CD4-positive, alpha-beta memory T cell (primary cell): ENCODE measurements at places on chromosomes 5 and 9. TPM values are rescaled to one million over a fixed set of nuclear protein-coding genes. Genes with fewer than 3 reads are reported as not detected.

LCN12 gene
- polyA plus RNA-seq = not detected

AOPEP gene
- 3.6 TPM for polyA plus RNA-seq

FUT7 gene
- polyA plus RNA-seq = 22.6 TPM

DNA sequence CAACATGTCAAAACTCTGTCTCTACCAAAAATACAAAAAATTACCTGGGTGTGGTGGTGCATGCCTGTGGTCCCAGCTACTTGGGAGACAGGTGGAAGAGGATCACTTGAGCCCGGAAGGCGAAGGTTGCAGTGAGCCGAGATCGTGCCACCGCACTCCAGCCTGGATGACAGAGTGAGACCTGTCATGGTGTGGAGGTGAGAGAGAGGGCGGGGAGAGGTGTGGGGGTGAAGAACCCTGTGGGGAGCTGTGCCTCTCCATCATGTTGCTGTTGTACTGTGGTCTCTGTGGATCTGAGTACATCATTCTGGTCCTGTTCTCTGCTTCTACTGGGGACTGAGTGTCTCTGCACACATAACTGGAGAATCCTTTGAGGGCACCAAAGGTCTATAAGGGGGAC lies 11.3 kb upstream of the SLC34A1 start:
- DNase-seq = no peak

DNA sequence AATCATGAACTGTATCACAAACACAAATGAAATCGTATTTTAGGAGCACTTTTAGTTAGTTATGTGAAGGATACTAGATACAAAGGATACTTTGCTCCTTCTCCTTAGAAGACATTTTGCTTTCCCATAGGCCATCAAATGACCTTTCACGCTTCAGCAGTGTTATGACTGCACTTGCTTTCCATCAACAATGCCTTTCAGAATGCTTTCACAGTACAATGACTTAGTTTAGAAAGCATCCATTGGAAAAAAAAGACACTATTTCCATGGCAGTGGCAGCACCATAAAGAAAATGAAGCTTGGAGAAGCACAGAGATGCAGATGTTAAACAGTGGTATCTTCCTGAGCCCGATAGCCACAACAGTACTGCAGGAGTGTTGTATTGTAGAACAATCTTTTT lies 203.9 kb downstream of the PCSK1 start:
- DNase-seq = no peak

DNA sequence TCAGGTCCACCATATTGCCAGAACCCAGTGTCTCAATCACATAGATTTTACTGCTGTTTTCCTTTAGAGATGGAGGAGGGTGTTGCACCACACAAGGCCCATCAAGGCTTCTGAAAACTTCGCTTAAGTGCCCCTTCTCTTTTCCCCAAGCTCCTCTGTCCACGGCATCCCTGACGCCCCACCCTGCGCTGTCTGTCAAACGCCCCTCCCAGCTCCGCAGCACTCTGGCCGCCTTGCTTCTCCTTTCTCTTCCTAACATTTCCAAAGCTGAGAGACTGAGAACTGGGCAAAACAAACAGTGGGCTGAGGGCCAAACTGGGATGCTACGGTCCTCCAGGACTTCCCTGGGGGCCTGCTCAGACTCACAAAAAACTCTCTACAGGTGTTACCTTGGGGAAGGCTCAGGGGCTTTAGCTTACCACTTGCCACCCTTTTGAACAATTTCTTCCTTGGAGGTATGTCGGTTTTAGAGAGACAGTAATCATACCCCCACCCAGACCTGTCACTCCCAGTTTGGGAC lies 28.3 kb upstream of the ERGIC1 start:
- DNase-seq = no peak

DNA sequence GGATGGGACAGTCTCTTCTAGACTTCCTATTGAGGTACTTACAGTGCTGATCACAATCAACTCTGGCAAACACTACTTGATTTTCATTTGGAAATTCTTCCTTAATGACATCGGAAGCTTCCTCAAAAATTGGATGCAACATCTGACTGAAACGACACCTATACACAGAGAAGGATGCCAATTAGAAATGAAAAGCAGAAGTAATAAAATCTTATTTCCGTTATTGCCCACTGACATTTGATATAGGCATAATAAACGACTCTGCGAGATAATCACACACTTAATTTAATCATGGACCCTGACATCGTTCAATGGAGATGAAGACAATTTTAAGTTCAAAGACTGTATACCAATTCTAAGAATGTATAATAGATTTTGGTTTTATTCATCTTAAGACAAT lies 46.4 kb downstream of the ERP44 start:
- DNase-seq = no peak

DNA sequence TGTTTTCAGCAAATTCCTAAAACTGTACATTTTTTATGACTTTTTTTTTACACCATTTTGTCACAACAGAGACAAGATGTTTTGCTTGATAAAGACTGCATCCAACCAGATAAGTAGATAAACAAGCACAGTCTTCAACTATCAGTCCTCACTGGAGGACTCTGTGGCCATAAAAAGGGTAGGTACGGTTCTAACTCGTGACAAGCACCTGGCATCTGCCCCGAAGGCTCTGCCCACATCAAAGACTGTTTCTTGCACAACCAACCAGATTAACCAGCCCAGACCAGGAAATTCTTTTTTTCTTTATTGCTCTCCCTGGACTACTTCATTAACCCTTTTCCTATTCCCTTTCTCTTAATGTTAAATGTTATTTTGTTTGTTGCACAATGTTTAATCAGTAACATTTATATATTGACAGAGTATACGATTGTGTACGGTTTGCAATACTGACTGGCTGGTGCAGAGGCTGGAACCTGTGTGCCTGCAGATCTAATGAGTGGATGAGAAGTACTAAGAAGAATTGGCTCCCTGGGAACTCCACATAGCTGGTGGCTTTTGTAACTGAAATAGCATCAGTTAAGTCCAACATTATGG lies 74.1 kb downstream of the SERINC5 start:
- DNase-seq = peak; percentile 79

GRCh38 chr9:12539580-12539975 lies 153.6 kb upstream of the TYRP1 start:
- DNase-seq = no peak

DNA sequence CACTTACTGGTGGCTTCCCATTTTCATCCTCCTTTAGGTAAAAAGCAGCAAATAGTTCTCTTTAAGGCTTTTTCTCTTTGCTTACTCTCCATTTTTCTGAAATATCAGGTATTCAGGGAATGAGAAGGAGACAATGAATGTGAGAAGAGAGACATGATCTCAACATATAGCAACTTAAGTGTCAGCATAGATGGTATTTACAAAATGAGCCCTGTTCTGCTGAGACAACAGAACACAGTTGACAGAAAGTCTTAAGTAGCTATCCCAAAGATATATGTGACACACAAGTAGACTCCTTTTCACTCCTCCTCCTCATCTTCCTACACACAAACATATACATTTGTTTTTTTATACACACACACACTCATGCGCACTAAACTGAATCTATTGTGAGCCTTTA lies 649.3 kb upstream of the WWC1 start:
- no peak for DNase-seq

DNA sequence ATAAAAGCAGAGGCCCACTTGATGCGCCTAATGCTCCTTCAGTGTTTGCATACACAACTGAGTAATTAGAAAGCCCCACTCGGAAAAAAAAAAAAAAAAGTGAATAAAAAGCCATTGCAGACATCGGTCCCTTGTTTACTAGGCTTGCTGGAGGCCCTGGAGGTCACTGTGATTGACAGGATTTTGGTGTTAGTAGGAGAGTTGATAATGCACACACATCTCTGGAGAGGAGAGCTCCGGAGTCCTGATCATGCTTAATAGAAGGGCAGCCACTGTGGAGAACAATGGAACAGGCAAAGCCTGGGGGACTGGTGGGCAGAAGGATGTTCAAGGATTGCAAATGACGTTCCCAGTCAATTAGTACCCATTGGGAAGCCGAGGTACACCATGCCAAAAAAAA lies 152.5 kb downstream of the EFNA5 start:
- DNase-seq = no peak

DNA sequence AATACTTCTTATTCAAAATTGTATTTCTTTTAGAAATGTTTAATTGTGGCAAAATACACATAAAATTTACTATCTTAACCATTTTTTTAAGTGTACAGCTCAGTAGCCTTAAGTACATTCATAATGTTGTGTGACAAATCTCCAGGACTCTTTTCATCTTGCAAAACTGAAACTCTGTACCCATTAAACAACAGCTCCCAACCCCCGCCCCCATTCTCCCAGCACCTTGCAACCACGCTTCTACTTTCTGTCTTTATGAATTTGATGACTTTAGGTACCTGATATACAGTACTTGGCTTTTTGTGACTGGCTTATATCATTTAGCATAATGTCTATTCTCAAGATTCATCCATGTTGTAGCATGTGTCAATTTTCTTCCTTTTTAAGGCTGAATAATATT lies 2.8 kb upstream of the IL5 start:
- DNase-seq = no peak

DNA sequence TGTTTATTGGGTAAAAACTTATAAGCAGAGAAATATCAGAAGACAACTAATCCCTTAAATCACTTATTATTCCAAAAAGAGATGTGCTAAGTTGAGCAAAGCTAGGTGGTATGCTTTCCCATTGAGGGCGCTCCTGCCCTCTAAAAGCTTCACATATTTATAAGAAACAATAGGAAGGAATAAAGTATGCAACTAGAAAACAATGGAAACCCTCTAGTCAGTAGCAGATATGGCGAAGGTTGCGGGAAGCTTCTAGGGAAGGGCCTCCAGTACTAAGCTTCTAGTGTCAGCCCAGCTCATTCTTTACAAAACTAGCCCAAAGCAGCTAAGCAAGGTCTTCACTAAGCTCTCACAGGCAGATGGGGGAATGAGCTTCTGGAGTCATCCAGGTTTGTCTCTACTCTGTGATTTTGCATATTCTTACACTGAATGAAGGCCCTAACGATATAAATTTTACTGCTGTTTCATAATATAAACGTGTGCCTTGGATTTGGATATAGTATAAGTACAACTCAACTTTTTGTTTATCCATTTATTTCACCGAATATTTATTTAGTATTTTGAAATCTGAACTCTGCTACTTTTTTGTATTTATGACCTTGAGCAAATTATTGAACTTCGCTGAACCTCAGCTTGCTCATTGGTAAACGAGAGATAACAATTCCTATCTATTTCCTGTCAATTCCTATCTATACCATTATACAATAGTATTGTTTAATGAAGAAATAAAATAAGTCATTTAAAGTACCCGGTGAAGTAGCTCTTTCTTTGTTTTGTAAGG lies 571.4 kb downstream of the ELAVL2 start:
- no peak for DNase-seq

- DNase-seq = no peak
Observed at GRCh38 chr9:37974506-37975173, 70.7 kb upstream of the SLC25A51 start.

DNA sequence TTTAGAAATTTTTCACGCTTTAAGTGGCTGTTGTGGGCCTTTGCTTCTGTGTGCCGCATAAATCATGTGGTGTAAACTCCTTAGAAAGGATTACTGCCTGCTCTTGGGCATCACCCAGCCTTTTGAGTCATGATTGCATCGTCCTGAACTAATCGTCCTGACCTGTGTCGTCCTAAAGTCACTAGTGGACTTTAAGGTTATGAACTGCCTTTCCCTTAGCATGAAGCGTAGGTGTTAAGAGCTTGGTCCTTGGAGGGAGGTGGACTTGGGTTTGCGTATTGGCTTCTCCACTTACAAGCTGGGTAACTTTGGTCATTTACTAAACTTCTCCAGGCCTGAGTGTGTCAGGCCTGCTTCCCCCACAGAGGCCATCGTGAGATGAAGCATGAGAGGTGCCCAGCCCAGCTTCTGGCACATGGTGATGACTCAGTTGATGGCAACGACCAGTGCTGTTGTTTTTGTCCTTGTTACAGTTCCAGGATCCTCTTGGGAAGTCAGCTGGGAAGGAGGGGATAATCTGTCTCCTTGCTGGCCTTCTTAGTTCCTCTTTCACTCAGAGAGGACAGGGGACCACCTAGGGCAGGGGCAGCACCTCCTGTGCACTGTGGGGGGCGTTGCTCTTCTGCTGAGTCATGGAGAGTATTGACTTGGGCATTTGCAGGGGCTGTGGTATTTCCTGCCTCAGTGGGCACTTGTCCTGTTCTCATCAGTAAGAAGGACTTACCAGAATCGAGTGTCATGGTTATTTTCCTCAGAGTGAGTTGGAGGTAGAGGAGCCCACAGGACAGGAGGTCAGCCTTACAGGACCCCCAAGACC lies 54.2 kb upstream of the NCS1 start:
- DNase-seq = no peak

DNA sequence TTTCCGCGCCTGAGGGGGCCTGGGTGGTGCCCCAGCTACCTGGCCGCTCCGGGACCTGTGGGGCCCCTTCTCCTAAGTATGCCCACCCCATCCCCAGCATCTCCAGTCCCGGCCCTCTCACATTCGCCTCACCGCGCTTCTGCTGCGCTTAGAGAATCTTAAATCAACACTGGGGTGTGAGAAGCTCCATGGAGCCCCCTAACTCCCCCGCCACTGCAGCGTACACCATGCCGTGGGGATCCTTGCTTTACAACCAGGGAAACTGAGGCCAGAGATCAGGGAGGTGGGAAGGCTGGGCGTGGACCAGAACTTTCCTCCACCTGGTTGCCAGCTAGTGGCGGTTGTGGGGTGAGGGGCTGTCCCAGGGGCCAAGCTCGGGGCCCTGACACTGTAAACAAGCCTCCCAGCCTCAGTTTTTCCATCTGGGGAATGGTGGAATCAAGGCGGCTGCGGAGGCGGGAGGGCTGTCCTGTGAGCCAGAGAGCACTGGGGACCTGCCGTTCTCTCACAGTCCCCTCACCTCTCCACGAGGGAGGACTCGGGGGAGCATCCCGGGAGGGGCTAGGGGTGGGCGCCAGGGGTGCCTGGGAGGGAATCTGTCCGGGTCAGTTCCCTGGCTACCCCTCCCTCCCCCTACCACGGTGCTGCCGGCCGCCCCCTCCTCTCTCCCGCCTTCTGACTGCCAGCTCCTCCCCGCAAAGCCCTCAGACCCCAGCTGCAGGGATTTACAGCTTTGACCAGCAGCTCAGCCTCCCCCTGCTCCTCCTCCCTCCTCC lies 161.2 kb downstream of the C9orf50 start:
- peak; percentile 12 for DNase-seq

- DNase-seq = no peak
Observed at GRCh38 chr9:94644543-94644942, 5.2 kb upstream of the FBP1 start.
